ENCODE measurements at places on chromosomes 1 and 21.

DNA sequence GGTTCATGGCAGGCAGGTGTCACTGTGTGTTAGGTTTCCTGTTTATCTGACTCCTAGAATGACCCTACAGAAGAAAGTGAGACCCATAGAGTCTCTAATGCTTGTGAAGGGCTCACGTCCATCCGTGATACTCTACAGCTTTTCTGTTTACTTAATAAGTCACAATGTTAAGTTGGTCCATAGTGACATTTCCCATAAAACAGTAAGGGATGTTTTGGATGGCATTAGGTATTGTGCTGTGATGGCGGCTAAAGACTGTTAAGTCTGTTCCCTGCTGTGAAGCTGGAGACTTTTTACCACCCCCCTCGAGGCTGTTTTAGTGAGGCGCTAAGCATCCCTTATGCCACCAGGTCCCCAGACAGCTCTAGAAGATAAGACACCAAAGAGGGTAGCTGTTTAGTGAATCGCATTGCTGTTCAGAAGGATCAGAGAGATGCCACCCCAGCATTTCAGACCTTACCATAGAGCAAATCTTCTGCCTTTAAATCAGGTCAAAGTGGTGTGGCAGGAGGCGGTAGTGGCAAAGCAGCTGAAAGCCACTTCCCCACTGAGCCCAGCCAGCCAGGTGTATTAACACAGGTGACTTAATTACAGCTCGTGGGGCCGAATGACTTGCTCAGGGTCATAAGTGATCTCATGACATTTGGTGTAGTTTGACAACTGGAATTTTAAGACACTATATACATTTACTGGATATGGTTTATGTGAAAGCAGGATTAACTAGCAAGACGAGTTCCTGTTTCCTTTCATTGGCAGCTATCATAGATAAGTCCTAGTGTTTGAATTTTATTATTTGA, 25.0 kb downstream of the SLC37A1 start:
- DNase-seq = no peak

DNA sequence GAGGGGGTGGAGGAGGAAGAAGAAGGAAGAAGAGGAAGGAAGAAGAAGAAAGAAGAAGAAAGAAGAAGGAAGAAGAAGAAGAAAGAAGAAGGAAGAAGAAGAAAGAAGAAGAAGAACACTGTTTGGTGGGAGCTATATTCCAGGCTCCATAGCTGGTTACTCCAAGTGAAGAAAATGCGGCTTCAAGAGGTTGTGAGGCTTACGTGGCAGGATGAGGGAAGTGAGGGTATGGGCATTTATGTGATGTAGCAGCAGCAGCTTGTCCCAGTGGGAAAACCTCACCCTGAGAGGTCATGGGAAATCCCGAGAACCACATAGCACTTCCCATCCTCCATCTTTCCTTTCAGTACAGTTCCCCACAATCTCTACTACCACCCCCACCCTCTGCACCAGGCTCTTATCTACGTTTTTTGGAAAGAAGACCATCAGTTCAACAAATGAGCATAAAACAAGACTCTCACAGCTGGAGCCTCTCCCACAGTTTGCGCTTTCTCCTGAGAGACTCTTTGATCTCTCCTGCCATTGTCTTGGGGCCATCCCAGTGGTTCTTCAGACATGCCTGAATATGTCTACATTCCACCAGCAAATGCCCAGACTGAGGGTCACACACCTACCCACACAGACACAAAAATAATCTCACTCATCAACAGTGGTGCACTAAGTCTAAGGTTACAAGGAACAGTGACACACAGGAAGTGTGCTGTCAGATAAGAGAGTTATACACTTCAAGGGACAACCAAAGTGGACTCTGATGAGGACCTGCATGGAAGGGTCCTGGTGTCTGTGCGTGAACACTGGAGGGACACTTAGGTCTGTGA, 77.9 kb upstream of the KCNJ15 start:
- no peak for DNase-seq

GRCh38 chr1:227453631-227454355, 109.6 kb upstream of the ZNF678 start:
- DNase-seq = no peak

DNA sequence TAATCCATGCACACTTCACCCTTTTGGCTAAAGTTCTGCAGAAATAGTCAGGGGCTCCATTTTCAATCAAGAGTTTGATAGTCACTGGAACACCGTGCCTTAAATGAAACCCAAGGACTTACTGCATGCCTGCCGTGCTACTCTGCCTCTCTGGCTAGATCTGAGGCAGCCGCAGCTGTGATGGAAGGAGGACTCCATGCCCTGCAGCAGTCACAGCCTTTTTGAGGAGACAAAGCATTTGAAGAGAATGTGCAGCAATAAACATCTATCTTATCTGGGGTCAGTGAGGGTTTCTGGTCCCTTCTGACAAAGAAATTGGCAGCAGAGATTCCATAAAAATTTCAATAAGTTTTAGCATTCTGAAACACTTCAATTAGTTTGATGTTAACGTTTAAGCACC, 78.0 kb downstream of the BCAR3 start:
- DNase-seq = no peak

GRCh38 chr1:108570998-108571401, 11.1 kb downstream of the EEIG2 start:
- DNase-seq = no peak

DNA sequence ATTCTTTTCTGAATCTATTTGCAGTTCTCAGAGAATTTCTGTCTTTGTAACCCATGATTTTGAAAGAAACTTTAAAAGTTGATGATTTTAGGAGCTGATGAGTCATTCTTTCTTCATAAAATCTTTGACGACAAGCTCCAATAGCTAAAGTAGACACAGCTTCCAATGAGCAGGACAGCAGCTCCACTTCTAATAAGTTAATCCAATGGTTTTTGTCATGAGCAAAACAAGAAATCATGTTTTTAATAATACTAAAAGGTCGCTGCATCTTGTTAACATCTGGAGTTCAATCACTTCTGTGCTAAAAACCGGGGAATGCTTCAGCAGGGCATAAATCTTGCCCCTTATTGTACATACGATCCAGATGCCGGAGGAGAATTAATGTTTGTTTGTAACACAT, 48.9 kb upstream of the GORAB start:
- DNase-seq = no peak

DNA sequence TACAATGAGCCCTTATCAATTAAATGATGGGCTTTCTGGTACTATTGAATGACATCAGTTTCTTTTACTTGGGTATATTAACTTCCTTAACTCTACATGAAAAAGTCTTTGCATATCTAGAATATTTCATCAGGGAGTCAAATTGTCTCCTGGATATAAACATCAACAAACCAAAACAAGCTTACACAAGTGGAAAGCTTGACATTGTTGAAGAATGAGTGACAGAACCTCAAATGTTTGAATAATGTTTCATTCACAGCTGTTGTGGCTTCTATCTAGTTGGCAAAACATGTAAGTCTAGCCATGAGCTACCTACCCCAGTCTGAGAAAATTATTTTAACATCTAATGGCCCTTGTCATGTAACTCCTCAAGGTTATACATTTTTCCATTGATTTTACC, 604.8 kb upstream of the ADAMTS5 start:
- no peak for DNase-seq

GRCh38 chr1:210070531-210070930, 132.5 kb downstream of the SYT14 start:
- no peak for DNase-seq

DNA sequence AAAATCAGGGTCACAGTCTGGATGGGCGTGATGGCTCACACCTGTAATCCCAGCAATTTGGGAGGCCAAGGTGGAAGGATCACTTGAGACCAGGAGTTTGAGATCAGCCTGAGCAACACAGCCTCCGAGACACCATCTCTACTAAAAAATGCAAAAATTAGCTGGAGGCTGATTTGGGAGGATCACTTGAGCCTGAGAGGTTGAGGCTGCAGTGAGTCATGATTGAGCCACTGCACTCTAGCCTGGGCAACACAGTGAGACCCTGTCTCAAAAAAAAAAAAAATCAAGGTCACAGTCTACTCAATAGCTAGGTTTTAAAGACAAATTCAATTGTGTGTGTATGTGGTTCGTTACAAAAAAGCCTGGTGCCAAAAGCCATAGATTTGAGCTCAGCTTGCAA, 34.4 kb downstream of the TRIM67 start:
- no peak for DNase-seq
